ENCODE measurements at places on chromosomes 1 and 21.

GRCh38 chr1:212503714-212504113 is 71.0 kb downstream of the NENF start:
- DNase-seq, result no peak

DNA sequence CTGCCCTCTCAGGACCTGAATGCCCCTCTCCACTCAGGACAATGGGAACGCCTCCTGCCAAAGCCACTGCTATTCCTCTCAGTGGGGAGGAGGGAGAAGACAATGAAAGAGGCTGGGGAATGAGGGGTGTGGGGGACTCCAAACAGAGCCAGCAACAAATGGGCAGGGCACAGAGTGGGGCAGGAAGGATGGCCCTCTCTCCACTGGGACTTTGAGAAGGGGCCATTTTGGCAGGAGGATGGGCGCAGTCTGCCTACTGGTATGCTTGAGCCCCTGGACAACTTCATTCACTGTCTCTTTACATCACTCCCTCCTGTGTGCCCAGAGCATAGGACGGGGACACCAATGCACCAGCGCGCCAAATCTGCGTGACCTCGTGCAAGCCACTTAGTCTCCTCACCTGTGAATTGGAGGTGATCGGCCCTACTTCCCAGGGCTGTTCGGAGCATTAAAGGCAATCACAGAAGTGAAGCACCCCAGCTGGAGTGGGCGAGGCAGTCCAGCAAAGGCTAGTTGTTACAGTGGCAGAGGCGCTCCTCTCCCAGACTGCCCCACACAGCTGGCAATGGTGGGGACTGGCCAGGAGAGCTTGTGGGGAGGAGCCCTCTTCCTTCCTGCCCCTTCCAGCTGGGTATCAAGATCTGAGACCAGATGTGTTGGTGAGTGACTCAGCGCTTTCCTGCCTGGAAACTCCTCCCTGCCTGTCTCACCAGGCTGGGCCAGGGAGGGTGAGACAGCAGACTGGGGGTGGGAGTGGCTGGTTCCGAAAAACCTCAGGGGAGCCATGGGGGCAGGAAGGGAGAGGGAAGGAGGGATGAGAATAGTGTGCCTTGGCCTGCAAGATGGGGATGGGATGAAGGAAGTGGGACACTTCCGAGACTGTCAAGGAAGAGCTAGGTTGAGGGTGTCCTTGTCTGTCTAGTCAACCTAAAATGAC is 22.4 kb upstream of the SYNC start:
- no peak for DNase-seq

- DNase-seq, result no peak
Observed at GRCh38 chr1:196380316-196380715, 227.9 kb downstream of the KCNT2 start.

DNA sequence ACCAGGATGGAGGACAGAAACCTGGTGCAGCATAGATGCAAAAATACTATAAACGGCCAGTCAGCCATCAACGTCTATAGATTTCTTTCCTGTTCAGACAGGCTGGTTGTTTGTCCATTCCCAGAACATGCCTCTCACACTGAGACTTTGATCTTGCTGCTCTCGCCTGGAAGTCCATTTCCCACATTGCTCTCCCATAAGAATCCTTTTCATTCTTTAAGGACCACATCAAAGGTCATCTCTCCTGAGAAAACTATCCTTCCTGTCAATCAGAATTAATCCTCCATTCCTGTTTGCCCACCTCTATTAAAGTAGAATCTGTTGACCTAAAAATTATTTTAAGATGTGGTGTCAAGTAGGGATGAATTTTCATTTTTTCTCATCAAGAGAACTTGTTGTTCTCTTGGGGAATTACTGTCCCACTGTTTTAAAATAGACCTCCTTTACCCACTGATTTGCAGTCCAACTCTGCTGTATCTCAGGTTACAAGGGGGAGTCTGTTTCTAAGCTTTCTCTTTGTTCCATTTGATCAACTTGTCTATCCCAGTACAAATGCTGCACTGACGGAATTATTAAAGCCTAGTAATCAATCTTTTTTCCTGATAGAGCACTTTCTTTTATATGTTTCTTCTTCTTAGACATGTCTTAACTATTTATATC is 172.7 kb downstream of the PATJ start:
- no peak for DNase-seq

DNA sequence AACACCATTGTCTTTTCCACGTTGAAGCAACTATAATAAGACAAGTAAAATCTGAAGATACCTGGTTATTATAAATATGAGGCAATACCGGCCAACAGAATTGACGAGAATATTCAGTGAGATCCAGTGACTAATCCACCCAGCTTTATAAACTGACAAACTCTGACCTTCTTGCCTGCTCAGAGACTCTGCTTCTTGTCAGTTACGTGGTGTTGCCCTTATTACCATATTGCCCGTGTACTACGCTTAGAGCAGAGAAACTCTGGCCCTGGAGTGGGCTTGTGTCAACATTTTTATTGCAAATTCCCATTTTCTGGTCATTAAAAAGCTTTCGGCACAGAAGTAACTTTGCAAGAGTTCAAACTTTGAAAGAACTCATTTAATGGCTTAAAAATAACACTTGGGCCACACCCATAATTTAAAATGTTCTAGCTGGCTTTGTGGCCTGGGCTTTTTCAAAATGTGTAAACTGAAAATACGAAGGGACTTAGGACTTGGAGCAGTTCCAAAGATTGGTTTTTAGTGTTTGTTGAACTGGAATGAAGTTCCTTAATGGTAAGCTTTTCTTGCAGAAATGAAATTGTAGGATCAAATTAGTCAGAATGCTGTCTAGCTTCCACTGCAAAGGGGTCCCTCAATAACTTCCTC is 266.2 kb downstream of the LMO4 start:
- DNase-seq, result no peak

DNA sequence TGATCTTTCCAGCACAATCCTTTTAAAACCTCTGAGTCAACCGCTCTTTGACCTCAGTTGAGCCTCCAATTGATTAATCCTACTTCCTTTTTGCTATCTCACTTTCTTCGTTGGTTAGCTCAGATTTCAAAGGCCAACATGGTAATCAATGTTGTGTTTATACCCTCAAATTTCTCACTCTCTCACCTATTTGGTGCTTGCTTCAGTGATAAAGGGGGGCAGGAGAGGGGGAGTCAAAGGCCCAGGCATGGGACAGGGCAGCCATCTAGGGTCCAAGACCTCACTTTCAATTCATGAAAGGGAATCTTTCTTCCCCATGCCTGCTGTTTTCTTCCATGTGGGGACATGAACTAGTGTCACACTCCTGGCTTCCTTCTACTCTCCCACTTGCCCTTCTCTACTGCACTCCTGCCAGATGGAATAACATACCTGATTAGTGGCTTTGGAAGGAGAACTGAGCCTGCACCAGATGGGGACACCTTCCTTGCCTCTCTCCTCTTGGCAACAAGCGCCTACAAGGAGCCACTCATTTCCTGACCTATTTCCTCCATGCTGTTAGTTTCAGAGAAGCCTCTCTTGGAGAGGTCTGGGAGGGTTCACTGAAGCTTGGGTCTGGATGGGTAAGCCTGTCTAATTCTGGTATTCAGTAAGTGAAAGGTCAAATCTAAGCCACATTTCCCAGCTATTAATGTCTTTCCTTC is 73.3 kb upstream of the ARHGAP29 start:
- no peak for DNase-seq

DNA sequence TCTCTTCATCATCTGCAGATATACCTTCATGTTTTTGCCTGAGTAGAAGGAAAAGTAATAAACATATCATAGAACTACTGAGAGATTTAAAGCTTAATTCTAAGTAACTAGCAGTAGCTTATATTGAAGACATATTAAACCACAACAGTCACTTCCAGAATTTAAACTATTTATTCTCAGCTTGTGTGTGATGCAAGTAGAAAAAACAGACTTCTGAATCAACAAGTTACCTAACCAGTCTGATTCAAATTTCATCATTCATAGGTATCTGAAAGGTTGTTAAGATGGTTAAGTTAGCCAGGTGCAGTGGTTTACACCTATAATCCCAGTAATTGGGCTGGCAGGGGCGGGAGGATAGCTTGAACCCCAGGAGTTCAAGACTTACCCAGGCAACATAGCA is 41.9 kb downstream of the SPAG17 start:
- no peak for DNase-seq

GRCh38 chr1:179808503-179808902 is 65.4 kb downstream of the FAM163A start:
- no peak for DNase-seq

DNA sequence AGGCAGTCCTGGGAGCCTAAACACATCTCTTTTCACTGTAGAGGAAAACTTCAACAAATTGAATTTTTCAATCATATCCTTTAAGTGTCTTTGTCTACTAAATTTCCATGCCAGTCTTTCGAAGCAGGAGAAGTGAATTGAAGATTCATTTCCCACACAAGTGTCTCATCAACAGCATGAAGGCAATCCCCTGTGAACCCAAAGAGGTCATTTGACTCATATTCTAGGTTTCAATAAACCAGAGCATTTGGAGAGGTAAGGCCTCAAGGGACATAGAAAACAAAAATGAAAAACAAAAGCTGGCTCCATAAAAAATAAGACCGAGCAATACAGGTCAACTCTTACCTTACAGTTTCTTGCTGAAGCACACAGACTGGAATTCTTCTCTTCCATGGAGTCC is 94.1 kb upstream of the ATP1B1 start:
- no peak for DNase-seq

- no peak for DNase-seq
Observed at GRCh38 chr1:243312952-243313634, 57.3 kb downstream of the SDCCAG8 start.

DNA sequence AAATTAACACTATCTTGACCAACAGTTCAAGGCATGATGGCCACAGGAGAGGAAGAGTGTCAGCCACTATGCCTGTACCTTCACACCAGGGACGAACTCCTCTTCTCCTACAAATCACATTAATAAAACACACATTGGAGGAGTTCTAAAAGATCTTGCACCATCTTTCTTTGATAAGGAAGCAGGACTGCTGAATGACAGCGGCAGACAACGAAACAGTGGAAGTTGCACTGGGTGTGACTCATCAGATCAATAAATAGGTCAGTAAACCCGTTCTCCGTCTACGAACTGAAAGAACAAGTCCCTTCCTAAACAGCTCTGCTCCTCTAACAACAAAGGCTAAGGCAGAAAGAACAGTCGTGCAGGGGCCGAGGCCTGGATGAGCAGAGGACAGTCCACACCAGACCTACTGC is 23.1 kb downstream of the UBE2G2 start:
- no peak for DNase-seq

GRCh38 chr21:36587388-36587787 is 107.5 kb upstream of the CLDN14 start:
- no peak for DNase-seq

DNA sequence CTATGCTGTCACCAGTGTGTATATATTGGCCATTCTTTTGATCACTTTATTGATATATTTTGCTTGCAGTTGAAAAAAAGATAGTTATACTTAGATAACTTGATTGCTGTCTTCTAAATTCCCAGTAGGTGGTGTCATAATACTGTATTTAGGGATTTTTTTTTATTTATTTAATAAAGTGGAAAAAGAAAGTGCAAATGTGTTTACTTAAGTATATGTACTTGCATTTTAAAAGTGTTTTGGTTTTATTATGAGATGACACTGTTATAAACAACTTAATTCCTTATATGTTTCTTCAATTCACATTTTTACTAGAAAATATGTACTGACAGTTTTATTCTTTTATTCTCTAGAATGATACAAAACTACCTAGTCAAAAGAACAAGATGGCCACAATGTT is 164.8 kb downstream of the USP25 start:
- no peak for DNase-seq

DNA sequence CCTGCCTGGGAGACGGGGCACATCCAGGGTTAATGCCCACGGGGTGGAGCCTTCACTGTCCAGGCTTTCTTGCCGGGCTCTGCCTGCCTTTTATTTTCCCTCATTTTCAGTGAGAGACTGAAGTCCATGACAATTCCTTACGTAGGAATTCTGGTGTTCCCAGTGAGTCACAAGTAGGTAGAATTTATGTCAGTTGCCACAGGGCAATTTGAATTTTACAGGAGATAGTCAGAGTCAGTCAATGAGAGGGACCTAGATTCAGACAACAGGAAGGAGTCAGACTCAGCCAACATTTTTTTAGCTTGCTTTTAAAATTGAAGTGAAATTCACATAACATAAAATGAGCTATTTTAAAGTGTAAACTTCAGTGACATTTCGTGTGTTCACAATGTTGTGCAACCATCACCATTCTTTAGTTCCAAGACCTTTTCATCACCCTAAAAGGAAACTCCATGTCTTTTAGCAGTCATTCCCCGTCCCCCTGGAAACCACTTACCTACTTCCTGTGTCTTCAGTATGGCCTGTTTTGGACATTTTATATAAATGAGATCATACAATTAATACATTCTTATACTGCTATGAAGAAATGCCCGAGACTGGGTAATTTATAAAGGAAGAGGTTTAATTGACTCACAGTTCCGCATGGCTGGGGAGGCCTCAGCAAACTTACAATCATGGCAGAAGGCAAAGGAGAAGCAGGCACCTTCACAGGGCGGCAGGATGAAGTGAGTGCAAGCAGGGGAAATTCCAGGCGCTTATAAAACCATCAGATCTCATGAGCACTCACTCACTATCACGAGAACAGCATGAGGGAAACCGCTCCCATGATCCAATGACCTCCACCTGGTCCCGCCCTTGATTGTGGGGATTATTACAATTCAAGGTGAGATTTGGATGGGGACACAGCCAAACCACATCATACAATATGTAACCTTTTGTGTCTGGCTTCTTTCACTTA is 14.6 kb downstream of the AJAP1 start:
- no peak for DNase-seq

DNA sequence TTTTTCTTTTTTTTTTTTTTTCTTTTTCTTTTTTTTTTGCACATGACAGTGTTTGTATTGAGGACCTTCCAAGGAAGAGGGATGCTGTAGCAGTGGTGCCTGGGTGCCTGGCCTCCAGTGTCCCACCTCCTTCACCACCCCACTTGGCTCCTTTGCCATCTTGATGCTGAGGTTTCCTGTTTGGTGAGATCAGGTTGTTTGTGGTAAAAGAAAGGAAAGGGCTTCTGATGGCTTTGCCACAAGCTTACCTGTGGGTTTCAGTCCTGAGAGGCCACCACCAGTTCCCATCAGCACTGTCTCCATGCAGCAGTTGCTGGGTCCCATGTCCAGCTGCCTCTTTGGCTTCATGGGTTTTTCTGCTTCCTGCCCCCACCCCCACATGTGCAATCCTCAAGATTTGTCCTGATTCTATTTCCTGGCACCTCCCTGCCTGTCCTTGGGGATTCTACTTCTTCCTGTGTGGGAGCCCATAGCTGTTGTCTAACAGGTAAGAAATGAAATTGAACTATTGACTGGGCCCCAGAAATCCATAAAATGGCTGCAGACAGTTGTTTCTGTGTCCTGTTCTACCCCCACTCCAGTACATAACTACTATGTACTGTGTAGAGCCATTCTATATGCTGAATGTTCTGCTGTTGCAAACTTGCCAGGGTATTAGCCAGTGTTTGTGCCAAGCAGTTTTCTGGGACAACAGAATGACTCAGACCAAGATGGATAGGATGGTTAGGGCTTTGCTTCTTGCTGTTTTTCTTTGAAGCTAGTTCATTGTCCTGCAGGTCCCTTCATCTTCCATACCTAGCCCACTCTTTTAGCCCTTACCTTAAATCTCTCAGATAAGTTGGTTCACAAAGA is 4.2 kb upstream of the CCDC28B start:
- no peak for DNase-seq

Data from esophagus squamous epithelium (tissue), 5 donors.